ENCODE measurements at places on chromosomes 1 and 21.

- peak; percentile 71 for DNase-seq
Measured at GRCh38 chr1:165828669-165829329, 1.4 kb downstream of the UCK2 start.

GRCh38 chr1:33948291-33948690 is 84.4 kb downstream of the HMGB4 start:
- no peak for DNase-seq

DNA sequence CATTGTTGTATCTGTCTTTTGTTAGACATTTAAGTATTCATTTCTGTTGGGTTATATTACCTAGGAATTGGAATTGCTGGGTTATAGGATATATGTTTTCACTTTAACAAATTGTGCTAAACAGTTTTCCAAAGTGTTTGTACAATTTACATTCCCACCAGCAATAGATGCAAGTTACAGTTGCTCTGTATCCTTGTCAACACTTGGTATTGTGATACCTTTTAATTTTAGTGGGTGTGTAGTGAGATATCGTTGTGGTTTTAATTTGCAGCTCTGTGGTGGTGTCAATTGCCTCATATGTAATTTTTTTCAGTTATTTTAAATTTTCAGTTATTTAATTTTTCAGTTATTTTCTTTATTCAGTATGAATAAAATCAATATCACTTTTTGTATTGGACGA is 7.4 kb upstream of the DPH5 start:
- DNase-seq: no peak

GRCh38 chr1:88779880-88780279 is 95.8 kb downstream of the PKN2 start:
- no peak for DNase-seq

DNA sequence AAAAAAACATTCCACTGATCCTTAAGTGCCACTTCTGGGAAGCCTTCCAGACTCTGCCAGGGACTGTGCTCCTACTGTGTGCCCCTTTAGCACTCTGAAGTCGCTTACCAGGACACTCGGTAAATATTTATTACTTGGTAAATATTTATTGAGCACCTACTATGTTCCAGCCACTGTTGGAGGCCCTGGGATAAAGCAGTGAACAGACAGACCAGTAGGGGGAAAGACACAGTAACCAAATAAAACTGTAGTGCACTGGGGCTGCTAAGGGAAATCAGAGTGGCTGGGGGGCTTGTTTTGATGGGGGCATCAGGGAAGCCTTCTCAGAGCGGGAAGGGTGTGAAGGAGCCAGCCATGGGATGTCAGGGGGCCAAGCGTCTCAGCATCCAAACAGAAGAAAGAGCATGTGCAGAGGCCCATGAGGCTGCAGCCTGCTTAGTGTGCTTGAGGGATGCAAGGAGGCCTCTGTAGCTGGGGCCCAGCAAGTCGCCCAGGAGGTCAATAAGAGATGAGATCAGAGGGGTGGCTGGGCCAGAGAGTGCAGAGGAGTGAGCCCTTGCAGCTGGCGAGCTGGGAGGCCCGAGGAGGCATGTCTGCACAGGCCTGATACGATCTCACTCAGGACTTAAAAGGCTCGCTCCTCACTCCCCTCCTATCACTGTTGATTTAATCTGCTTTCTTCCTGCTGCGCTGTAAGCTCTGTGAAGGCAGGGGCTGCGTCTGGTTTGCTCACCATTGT is 28.6 kb downstream of the KAZN start:
- DNase-seq: peak; percentile 34

GRCh38 chr1:52203935-52204625 is 62.2 kb downstream of the ZFYVE9 start:
- no peak for DNase-seq

- no peak for DNase-seq
Measured at GRCh38 chr1:240672132-240672811, 60.3 kb upstream of the GREM2 start.

DNA sequence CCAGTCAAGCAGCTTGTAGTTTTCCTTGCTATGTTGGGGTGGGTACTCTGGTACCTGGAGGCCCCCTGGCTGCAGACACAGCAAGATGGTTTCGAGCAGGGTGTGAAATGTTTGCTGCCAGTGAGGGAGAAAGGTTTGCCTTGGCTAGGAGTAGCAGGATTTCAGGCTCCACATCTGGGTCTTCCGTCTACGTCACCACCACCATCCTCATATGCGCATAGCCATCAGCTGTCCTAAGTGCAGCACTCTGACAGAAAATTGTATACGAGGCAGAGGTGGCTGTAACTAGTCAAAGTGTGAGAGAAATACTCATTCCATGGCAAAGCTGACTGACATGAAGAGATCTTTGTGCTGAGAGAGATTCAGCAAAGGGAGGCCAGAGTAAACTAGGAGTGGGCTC is 212.6 kb downstream of the NFIA start:
- DNase-seq: no peak

DNA sequence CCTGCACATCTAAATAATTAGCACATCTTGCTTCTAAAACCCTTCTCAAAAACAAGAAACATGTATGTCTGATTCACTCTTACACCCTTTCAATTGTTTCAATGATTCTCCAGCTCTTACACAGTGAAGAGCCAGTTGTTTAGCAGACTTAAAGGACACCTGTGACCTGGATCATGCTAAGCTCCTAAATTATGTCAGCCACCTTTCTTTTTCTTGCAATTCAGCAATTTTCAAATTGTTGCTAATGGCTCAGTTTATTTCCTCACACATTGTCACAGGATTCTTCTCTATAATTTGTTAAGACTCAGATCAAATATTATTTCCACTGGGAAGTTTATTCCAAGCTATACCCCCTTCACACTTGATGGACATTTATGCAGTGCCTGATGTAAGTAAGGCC is 413.2 kb downstream of the PLA2G4A start:
- DNase-seq: no peak

DNA sequence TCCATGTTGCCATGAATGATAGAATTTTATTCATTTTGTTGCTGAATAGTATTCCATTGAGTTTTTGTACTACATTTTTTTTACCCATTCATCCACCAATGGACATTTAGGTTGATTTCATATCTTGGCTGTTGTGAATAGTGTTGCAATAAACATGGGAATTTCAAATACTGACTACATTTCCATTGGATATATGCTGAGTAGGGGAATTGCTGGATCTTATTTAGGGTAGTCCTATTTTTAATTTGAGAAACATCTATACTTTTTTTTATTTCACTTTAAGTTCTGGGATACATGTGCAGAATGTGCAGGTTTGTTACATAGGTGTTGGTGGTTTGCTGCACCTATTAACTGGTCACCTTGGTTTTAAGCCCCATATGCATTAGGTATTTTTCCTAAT is 38.8 kb upstream of the TNFSF4 start:
- DNase-seq: no peak

GRCh38 chr1:17890056-17890814 is 135.1 kb downstream of the ACTL8 start:
- DNase-seq: no peak

DNA sequence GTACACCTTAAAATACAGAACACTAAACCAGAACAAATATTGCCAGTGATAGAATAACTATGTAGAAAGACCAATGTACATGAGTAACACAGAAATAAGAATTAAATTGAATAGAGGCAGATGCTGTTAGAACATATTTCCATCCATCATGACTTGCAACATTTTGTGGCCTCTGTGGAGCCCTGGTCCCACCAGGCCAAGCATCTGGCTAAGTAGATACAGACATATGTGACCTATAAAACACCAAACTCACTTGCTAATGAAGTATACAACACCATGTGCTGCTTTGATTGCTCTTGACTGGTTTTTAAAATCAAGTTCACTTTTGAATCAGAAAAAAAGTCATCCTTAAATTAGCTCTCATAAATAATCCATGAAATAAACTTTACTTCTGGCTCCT is 20.5 kb downstream of the SLC19A2 start:
- DNase-seq: no peak

DNA sequence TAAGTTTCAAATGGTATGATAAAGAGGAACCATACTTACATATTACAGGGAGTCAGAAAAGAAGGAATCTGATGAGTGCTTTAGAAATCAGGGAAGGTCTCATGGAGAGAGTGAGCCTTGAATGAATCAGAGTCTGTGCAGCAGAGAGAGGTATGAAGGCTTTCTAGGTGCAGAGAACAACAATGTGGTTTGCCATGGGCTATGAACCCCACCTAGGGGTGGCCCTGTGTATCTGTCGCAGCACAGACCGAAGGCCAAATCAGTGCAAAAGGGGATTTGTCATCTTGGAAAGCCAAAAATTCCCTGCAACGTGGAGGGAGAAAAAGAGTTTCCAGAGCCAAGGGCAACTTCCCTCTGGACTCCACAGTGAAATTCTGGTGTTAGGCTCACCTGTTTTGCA is 3.5 kb downstream of the PAPPA2 start:
- DNase-seq: no peak

GRCh38 chr1:7919880-7920279 is 20.8 kb downstream of the TNFRSF9 start:
- no peak for DNase-seq

DNA sequence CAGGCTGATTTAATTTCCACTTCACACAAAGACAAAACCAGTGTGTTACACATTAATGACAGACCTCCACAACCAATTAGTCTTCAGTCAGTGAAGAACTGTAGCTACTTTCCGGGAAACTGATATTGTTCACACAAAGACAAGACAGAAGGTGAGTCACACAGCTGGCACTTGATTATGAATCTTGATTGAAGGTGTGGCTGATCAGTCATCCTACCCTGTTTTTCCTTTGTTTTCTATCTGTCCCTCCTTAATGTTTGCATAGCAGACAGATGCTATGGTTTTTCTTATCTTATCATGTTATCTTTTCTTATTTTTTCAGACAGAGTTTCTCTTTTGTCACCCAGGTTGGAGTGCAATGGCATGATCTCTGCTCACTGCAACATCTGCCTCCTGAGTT is 185.1 kb upstream of the GREM2 start:
- DNase-seq: no peak

DNA sequence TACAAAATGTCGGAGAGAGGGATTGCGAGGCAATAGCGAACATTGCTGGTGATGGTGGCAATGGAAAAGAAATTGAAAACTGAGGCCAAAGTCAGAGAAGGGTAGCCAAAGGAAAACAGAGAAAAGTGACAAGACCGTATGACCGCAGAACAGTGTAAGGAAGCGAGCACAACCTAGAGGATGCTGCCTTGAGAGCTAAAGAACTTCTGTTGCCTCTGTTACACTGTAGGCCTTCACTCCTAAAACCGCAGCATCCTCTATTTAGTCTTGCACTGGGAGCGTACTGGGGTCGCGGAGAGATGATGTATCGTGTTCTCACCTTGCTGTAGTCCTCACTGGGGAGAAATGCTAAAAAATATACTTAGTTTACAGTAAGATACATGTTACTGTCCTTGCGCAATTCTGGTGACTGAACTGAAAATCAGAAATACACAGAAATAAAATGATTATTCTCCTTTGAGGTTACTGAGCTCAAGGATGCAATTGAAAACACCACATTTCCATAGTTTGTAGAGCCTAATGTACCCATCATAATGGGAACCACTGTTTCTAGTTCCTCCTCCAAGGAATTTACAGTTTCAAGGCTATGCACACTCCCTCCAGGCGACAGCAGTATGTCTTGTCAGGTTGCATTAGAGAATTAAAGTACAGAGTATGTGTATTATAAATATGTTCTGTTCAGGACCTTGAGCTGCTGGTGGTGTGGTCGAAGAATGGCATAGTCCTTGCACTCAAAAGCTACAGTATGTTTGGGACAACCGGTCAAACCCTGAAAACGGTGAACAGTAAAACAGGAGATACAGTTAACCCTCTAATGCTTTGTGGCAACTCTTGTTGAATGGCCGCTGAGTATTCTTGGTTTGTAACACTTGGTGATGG is 1.3 kb downstream of the NEK7 start:
- peak; percentile 33 for DNase-seq
